ENCODE measurements at places on chromosomes 11 and 22. TPM values are rescaled to one million over a fixed set of nuclear protein-coding genes. Genes with fewer than 3 reads are reported as not detected.

Gene RIBC2
- 2.9 TPM for total RNA-seq

Gene SULT4A1
- 0.43 TPM for total RNA-seq

Gene TBX10
- 0.14 TPM for total RNA-seq

- DNase-seq: no peak
These were observed 86.5 kb upstream of the MYO18B start for GRCh38 chr22:25655371-25655935.

- DNase-seq: no peak
These were observed 98.7 kb downstream of the NAV2 start for GRCh38 chr11:19811380-19811779.

GRCh38 chr11:68751331-68751856 lies at the start of gene TESMIN:
TSS of gene TESMIN (minus strand) at chr11:68751520. CDS start at chr11:68750660, 860 bp downstream.
- DNase-seq: peak; percentile 91

- DNase-seq: no peak
These were observed 9.0 kb upstream of the TMEM121B start for GRCh38 chr22:17130199-17130598.

- no peak for DNase-seq
These were observed 35.6 kb downstream of the SERPINH1 start for GRCh38 chr11:75597636-75598035.

GRCh38 chr11:975827-976226 lies 50.2 kb downstream of the AP2A2 start:
- no peak for DNase-seq

All from mucosa of gallbladder (tissue), 1 donor.